ENCODE measurements at places on chromosomes 12 and 14. TPM values are rescaled to one million over a fixed set of nuclear protein-coding genes. Genes with fewer than 3 reads are reported as not detected.

RNU4-1 gene
- total RNA-seq, result under 0.01 TPM

KLRC3 gene
- not detected for total RNA-seq

GLS2 gene
- under 0.01 TPM for total RNA-seq

STYK1 gene
- not detected for total RNA-seq

C12orf54 gene
- not detected for total RNA-seq

BCDIN3D gene
- 7.2 TPM for total RNA-seq

GRCh38 chr12:46154221-46154985 is 114.4 kb downstream of the SLC38A1 start:
- peak; percentile 37 for DNase-seq

- DNase-seq, result peak; percentile 19
Measured at GRCh38 chr14:90616881-90617280, 199.3 kb downstream of the TTC7B start.

DNA sequence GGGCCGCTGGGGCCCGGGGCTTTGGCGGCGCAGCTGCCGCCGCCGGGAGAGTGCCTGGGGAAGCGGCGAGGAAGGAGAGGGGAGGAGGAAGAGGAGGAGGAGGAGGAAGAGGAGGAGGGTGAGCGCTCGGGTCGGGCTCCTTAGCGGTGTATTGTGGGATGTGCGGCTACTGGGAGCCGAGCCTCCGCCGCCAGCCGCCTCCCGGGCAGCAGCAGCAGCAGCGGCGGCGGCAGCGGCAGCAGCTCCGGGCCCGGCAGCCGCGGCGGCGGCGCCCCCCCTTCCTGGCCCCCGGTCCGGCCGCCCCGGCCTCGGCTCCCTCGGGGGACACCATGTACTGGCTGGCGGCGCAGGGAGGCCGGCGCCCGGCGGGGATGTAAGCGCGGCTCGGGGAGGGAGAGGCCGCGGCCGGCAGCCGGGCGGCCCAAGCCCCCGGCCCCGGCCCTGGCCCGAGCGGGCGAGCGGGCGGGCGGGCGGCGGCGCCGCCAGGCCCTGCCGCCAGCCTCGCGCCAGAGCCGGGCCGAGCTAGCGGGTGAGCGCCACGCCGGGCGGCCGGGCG is at the start of gene SETD1B:
TSS of gene SETD1B (plus strand) at position 149 of the 556 bp plus-strand sequence. CDS start 729 bp downstream, outside the sequence.
- DNase-seq, result peak; percentile 61

DNA sequence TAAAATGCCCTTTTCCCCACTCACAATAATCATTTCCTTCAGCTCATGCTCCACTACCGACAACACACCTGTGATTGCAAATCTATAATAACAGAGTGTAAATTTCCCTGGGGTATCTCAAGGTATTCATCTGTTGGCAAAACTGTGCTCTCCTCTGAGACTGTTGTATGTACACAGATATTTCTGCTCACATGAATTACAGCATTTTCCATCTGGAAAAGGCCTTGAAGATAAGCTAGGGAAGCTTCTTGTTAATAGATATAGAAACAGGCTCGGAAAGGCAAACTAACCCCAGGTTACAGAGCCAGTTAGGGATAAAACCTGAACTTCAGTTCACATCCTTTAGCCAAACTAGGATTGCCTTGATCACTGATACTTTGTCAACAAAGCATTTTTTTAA is 210.4 kb upstream of the KRR1 start:
- no peak for DNase-seq

DNA sequence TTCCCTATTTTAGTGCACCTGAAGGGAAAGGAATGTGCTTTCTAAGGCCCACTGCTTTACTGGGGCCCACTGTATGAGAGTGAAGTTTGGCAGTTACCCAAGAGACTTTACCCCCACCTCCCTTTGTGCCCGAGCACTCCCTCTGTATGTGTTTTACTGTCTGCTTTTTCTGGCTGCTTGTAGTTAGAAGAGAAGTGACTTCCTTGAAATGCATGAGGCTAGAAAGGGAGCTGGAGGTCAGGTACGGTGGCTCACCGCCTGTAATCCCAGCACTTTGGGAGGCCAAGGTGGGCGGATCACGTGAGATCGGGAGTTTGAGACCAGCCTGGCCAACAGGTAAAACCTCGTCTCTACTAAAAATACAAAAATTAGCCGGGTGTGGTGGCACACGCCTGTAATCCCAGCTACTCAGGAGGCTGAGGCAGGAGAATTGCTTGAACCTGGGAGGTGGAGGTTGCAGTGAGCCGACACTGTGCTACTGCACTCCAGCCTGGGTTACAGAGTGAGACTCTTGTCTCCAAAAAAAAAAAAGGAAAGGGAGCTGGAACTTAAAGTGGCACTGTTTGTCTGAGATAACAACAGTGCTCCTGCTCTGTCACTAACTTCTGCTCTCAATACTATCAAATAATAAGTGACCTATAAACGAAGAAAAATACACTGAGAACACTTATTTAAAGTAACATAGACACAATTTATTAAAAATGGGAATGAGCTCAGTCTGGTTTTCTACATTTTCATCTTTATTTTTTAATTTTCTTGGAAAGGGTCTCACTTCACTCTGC is 5.8 kb downstream of the TRIP11 start:
- DNase-seq, result no peak

DNA sequence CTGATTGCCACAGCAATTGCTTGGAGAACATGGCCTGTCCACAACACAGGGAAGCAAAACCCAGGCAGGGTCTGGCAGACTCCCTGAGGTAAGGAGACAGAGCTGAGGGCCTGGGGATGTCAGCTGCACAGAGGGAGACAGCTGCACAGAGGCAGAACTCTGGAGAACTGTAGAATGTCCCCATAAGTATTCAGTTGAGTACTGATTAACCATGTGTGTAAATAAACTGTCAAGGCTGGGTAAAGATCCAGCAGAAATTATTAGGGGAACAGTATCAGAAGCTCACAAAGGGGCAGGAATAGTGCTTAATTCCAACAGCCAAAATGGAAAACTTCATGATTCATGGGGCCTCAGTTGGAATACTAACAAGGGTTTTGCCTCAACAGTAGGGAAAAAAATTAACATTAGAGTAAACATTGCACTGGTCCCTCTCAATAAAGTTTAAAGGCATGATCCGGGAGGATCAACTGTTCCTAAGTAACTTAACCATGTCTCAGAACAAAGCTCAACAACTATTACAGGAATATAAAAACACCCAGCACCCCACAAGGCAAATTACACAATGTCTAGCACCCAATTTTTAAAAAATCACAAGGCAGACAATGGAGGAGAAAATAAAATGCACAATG is 201.3 kb upstream of the RASSF8 start:
- DNase-seq, result no peak

DNA sequence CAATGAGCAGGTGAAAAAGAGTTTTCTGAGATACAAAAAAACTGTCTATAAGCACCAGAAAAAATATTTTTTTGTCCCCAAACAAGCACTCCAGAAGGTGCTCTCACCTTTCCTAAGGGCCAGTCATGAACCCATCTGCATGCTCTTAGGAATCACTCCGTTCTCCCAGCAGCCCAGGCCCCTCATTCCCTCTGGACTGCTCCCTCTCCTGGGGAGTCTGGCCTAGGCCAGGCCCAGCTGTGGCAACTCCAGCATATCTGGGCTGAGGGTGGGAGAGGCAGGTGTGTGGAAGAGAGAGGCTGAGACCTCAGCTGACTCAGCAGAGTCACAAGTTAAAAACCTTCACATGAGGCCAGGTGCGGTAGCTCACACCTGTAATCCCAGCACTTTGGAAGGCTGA is 54.6 kb downstream of the TRAFD1 start:
- no peak for DNase-seq

GRCh38 chr12:90335566-90335965 is 619.4 kb downstream of the CCER1 start:
- no peak for DNase-seq

- no peak for DNase-seq
Measured at GRCh38 chr14:92012121-92012748, 27.6 kb downstream of the TRIP11 start.

GRCh38 chr14:91654836-91655235 is 77.0 kb downstream of the CATSPERB start:
- DNase-seq, result no peak

DNA sequence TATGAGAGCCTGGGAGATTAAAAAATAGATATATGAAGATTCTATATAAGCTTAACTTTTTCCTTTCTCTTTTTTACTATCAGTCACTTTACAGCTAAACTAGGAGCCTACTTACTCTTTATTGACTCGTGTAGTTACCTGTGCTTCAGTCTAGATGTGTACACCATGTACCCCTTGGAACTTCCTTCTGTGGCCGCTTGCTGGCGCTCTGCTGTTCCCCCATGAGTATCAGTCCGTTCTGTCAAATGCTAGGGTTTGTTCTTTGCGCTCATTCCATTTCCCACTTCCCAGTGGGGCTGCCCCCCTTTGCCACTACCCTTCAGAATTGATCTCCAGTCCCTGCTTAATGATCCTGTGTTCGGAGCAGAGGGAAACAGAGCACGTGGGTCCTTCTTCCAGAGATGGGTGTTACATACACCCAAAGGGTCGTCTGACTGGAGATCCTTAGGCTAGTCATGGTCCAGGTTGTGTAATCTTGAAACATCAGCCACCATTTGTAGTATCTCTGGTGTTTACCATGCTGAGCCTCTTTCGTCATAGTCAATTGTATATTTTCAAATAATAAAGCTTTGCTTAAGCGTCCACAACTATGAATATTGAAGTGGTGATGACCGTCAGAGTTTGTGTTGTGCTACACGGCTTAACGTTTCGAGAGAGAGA is 160.0 kb downstream of the FBXL14 start:
- no peak for DNase-seq

- DNase-seq, result no peak
Measured at GRCh38 chr14:50001999-50002925, 109.4 kb downstream of the ARF6 start.

DNA sequence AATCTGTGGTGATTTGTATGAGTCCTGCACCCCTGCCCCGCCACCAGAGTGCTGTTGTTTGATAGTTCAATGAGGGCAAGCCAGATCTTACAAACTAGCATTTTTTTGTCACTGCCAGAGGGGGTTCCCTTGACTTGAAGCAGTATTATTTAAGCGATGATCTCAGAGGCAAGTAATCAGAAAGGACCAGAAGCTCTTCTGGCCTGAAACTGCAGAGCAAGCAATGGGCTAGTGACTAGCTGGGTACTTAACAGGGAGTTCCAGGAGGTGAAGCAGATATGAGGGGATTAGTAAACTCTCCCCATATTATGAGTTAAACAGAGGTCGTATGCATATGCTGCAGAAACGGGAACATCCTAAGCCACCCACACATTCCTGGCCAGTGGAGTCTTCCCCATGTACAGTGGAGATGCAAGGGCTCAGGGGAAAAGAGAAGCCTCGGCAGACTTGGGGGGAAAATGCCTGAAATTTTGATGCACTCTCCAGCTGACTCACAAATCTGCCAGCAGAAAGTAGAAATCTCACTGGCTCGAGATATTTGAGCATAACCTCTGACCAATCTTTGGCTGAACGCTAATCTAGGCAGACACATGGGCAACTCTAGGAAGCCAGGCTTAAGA is 8.3 kb upstream of the CRACR2A start:
- DNase-seq, result no peak

- DNase-seq, result no peak
Measured at GRCh38 chr12:3044141-3044630, 33.0 kb upstream of the TSPAN9 start.

GRCh38 chr14:93903342-93904184 is 23.6 kb upstream of the FAM181A start:
- no peak for DNase-seq

- peak; percentile 52 for DNase-seq
Measured at GRCh38 chr12:27330846-27331245, 1.8 kb upstream of the BMAL2 start.

GRCh38 chr12:1703771-1704722 is 13.2 kb downstream of the ADIPOR2 start:
- DNase-seq, result no peak

GRCh38 chr12:5789469-5789968 is 155.5 kb downstream of the ANO2 start:
- DNase-seq, result peak; percentile 49

GRCh38 chr14:94373708-94374107 is 14.7 kb downstream of the SERPINA1 start:
- peak; percentile 84 for DNase-seq

GRCh38 chr14:33941718-33942117 is 9.2 kb downstream of the EGLN3 start:
- no peak for DNase-seq

- DNase-seq, result peak; percentile 31
Measured at GRCh38 chr14:74480046-74480445, 13.1 kb downstream of the NPC2 start.

GRCh38 chr12:113815031-113815430 is 151.1 kb downstream of the RBM19 start:
- no peak for DNase-seq
